Effector memory CD4-positive, alpha-beta T cell (primary cell): ENCODE measurements at places on chromosomes 7 and 10.

- no peak for DNase-seq
Observed at GRCh38 chr7:134789967-134790685, 10.7 kb downstream of the CALD1 start.

- DNase-seq = no peak
Observed at GRCh38 chr10:124977648-124978375, 35.9 kb downstream of the ZRANB1 start.

- peak; percentile 54 for DNase-seq
Observed at GRCh38 chr10:71812016-71812912, 38.8 kb downstream of the PSAP start.

DNA sequence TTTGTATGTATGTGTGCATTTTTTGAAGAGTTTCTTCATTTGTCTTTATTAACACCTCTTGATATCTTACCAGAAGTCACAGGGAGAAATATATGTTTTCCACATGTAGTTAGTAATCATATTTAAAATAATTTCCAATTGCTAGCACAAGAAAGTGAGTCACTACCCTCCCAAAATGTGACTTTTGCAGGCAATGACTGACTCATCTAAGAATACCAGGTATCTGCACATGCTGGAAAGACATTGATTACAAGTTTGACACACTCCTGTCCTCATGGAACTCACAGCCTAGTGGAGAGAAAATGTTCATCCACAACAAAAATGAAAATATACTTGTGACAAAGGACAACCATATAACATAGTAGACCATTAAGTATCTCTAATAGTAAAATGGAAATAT is 82.9 kb downstream of the SEMA3D start:
- no peak for DNase-seq

GRCh38 chr10:10520491-10521385 is 496.9 kb upstream of the CELF2 start:
- no peak for DNase-seq

GRCh38 chr10:120251821-120252442 is 205.1 kb upstream of the PLPP4 start:
- no peak for DNase-seq

- DNase-seq = no peak
Observed at GRCh38 chr7:118389629-118390028, 165.1 kb downstream of the ANKRD7 start.

GRCh38 chr7:85669225-85669624 is 482.4 kb upstream of the SEMA3D start:
- DNase-seq = no peak

DNA sequence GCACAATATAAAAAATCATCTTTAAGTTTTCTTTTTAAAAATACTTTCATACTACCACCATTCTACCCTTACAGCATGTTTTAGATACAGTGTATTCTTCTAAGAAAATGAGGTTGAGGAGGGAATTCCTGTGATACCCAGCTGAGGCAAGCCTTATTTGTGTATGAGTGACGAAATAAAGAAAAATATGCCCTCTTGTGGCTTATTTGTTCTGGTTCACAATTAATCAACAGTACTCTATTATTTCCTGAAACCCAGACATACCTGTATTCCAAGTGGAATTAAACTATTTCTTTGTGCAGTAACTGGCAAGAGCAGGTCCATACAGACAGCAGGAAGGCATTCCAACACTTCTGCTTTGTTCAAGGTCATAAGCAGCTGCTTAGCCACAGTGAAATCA is 4.5 kb upstream of the SEMA3D start:
- DNase-seq = no peak

DNA sequence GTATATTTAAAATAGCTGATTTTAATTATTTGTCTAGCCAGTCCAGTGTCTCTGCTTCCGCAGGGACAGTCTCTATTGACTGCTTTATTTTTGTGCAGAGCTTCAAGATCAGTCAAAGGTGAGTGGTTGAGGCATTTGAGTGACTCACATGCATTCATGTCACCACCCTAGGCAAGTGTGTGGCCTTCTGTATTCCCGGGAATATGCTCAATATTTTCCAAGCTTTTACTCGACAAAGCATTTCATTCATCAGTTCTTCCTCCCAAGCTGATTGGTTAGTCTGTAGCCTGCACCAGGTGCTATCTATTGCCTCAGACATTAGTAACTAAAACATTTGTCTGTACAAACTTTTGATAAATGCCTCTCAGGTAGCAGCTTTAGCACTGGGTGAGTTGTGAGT is 471.5 kb upstream of the NRG3 start:
- no peak for DNase-seq

DNA sequence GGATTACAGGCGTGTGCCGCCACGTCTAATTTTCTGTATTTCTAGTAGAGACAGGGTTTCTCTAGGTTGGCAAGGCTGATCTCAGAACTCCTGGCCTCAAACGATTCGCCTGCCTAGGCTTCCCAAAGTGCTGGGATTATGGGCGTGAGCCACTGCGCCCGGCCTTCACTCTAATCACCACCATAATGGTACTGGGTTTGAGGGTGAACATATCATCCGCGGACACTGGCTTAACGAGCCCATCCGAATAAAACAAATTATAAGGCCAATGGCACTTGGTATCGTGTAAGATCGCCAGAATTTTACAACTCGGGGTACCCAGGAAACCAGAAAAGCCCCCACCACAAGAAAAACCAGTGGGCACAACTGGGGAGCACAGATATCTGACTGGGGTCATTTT is 580 bp downstream of the FAM200A start:
- DNase-seq = no peak

DNA sequence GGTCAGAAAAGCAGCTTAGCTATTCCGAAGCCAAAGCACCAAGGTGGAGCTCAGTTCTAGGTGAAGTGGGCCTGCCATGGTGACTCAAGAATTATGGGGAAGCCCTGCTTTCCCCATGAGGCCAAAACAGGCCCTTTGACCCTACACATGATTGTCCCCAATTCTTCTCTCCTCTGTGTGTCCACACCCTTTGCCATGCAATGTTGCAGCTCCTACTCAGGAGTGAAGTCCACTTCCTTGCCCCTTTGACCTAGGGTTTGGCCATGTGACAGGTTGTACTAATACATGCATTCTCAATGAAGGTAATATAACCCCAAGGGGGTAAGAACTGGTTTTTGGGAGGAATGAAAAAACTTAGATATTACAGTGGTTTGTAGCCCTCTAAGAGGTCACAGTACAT is 67.6 kb upstream of the MKRN1 start:
- DNase-seq = no peak

GRCh38 chr10:71084818-71085126 is 127.6 kb upstream of the UNC5B start:
- DNase-seq = no peak

- no peak for DNase-seq
Observed at GRCh38 chr10:98878921-98879320, 356.7 kb downstream of the HPSE2 start.

DNA sequence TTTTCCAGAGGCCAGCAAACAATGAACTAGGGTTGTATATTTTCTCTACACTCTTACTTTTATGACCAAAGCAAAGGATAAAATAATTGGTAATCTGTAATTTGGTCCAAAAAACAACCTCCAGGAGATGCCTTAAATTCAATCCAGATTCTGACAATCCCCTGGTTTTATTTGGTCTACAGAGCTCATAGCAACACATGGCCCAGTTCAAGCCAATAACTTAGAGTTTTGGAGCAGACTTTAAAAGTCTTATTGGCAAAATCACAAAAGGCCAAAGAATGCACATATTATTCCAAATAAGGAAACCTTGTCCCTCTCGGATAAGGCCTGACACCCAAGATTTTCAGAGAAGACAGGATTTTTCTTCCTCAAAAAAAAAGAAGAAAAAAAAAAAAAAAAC is 51.9 kb downstream of the SORBS1 start:
- no peak for DNase-seq

DNA sequence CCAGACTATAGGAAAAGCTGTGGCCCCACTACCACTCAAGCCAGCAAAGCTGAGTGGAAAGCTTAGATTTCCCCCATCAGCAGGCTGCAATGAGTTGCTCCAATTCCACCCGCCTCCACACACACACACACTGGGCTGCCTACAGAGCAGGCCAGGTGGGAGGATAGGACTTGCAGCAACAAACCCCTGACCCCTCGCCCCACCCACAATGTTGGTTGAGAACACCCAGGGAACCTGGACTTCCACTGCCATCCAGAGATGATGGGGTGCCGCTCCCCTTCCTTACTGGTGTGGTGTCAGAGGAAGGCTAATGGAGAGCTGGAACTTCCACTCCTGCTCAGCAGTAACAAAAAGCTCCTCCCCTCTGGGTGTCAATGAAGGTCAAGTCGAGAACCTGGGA is 16.8 kb upstream of the PLEKHA1 start:
- DNase-seq = no peak

- no peak for DNase-seq
Observed at GRCh38 chr7:91847876-91848588, 32.5 kb downstream of the MTERF1 start.

- no peak for DNase-seq
Observed at GRCh38 chr7:28315565-28316410, 96.5 kb upstream of the CREB5 start.

DNA sequence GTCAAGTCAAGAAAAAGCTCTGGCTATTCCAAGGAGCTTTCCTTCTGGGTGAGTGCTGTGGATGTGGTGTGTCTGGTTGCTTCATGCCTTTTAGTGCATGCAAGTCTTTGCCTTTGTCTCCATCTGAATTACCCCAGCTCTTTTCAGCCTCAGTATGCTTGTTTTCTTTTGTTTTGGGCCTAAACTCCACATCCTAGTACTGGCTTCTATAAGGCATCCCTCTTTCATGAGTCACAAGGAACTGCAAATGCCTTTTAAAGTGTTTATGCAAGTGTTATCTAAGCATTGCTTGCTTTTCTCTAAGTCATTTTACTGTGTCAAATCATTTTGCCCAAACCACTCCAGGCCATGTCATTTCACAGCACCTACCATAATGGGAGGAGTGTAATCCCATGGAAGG is 132.1 kb downstream of the PLCE1 start:
- DNase-seq = no peak

DNA sequence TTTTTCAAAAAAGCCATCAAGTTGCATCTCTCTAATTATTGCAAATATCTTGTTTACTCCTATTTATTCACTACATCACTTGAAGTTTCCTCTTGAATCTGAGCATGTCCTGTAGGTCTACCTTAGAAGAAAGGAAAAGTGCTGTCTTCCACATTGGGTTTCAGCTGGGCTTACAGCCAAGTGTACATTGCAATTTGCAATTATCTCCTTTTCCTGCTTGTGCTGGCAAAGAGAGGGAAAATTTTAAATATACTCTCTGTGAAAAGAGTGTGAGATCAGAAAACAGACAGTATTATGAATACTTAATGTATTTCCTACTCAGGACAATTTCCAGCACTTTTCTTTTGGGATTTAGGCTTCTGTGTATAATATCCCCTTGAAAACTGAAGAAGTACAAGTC is 839.7 kb downstream of the CNTNAP2 start:
- no peak for DNase-seq

DNA sequence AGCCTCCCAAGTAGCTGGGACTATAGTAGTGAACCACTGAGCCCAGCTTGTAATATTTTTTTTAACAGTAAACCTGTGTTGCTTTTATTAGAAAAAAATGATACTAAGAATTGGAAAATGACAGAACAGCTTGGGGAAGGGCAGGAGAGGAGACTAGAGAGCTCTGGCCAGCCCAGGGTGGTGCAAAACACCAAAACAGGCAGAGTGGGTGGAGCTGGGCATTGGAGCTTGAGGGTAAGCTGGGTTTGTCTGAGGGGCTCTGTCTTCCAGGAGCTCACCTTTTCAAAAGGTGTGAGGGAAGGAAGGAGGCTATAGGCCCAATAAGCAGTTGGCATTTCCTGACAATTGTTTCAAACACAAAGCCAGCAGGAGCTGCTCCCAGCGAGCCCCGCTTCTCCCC is 75.2 kb upstream of the DUSP5 start:
- no peak for DNase-seq

- DNase-seq = no peak
Observed at GRCh38 chr10:69963835-69964710, 88.6 kb upstream of the MACROH2A2 start.

- no peak for DNase-seq
Observed at GRCh38 chr7:88480896-88481295, 174.2 kb upstream of the STEAP4 start.

GRCh38 chr7:18653381-18654155 is 158.0 kb downstream of the HDAC9 start:
- no peak for DNase-seq

DNA sequence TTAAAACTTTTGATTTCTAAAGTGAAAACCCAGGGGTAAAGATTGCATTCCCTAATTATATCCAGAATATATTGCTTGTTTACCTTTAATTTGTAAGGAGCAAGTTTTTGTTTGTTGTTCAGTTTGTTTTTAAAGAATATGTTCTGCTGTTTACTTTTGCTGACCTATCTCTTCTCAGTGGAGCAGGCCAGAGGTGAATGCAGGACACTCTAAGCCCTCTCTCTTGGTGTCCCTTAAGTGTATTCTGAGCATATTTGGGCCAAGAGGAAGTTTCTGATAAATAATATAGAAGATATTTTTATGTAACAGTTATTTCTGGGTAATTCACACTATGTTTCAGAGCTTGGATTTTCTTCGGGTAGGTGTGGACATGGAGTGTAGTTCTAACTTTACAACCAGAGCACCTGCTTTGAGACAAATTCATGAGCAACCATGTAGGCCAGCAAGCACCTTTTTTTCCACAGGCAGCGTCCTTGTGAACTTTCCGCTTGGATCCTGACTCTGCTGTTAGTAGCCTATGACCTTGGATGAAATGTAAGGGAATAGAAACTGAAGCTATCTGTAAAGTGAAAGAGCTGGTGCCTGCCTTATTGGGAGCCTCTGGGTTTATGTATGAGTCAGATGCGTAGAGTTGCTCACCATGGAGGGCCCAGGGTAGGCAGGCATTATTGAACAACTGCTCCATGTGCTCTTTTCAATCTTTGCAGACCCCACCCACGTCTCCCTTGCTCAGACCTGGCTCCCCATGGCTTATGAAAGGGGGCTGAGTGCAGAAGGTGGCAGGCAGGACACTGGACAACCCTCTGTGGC is 16.1 kb downstream of the OGDH start:
- DNase-seq = no peak

- no peak for DNase-seq
Observed at GRCh38 chr7:85471740-85472139, 284.9 kb upstream of the SEMA3D start.

DNA sequence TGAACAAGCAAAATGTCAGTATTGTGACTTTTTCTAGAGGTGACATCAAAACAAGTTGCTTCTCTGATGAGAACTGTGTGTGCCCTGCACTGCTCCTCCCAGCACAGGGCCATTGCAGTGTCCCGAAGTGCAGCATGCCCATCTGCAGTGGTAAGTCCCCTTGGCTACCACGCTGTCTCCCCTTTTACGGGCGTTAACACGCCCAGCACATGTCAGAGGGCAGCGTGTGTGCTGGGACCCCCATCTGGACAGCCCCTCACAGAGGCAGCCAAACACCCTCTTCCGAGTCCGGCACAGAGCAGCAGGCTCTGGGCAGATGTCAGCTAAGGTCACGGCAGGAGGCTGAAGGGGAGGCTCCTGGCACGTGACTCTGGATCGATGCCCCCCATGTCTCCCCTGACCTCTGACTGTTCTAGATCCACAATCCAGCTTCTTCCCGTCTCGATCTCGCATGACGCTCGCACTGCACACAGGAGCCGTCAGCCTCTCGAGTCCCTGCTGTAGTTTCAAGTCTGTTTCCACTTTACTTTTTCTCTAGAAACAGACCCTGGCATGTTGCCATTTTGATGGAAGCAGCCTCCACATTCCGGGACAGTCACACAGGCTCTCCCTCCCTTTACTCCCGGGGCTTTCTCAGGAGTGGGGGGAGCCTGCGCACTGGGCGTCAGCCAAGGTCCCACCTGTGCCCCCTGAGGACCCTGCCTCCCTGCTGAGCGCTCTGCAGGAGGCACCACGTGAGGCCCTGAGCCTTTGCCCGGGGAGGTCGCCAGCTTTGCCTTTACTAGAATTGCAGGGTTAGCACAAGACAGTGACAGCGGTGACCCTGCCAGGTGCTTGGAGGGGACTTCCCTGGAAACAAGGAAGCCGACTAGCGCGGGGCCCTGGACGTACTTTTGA is 133.8 kb downstream of the TCERG1L start:
- DNase-seq = no peak
